PC-3 (cell line): ENCODE measurements at places on chromosomes 4 and X. TPM values are rescaled to one million over a fixed set of nuclear protein-coding genes. Genes with fewer than 3 reads are reported as not detected.

GRCh38 chrX:106963111-106963510 lies 36.9 kb downstream of the MORC4 start:
- no peak for DNase-seq

- no peak for DNase-seq
Observed at GRCh38 chr4:134740290-134740689, 538.7 kb upstream of the PABPC4L start.

GRCh38 chrX:135543172-135543571 lies 22.7 kb downstream of the INTS6L start:
- no peak for DNase-seq

GRCh38 chrX:137118536-137118935 lies 84.7 kb upstream of the GPR101 start:
- peak; percentile 84 for DNase-seq

GRCh38 chr4:52052475-52052780 lies 1.3 kb downstream of the SPATA18 start:
- no peak for DNase-seq

- DNase-seq = no peak
Observed at GRCh38 chrX:118521435-118521834, 25.8 kb downstream of the DOCK11 start.

DNA sequence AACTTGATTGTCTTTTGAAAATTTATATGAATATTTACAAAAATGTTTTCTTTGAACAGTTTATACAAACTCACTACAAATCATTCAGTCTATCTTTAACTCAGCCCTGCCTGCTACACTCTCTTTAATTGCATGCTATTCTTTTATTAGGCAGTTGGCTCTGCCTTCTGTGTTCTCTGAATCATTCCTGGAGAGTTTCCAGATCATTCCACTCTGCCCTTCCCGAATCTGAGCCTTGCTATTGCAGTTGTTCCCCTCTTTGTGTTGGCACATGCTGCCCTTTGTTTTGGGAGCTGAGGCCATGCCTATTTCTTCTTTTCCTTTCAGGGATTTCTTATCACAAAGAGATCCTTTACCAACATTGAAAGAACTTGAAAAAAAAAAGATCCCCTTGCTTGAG lies 8.7 kb upstream of the TECRL start:
- DNase-seq = peak; percentile 73

- DNase-seq = peak; percentile 27
Observed at GRCh38 chr4:61149278-61149677, 50.8 kb upstream of the ADGRL3 start.

DNA sequence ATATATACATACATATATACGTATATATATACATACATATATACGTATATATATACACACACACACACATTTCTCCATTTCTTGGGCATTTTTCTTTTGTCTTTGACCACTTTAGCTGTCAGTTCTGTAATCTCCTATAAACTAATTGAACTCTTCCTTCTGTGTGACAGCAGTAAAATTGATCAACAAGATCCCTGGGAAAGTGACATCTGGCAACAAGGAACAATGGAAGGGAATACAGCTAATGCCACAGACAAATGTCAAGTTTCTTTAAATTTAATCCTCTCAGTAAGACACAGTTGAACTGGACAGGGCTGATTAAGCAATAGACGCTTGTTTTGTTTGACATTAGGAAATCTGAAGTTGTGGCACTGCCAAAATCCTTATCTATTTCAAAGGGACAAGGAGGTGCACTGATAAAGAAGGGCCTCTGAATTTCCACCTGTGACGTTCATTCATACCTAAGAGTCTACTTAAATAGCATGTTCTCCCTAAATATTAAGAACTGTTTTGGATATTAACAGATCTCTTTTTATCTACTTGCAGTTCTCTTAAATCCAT lies 126.9 kb downstream of the RNF150 start:
- no peak for DNase-seq

DNA sequence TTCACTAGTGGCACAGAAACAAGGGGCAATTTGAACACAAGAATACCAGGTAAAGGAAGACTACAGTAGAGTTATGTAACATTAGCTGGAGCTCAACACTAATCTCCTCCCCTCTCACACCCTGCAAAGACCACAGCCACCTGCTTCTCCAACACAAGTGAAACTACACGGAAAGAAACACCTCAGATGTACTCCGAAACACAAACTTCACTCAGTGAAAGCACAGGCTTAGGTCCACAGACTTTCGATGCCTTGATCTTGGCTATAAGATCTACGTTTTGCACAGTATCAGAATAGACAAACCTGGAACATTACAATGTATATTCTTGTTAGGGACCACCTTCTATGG lies 7.6 kb downstream of the ACSL1 start:
- no peak for DNase-seq

DNA sequence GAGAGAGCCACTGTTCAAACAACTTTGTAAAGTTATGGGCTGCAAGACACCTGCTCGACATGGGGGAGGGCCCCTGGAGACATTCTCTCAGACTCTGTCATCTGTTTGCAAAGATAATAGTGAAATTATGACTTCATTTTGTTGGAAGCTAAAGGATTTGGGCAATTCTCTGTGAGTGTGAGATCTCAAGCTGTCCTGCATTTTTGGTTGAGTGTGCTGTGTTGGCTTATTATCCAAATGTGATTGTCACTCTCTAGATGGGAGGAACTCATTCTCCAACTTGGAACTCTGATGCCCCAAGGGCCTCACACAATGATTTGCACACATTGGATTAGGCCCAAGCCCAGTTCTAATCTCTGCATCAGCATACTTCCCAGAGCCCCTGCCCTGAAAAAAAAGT lies 63.7 kb downstream of the STK32B start:
- no peak for DNase-seq

GRCh38 chr4:75715105-75715799 lies 9.1 kb upstream of the USO1 start:
- no peak for DNase-seq

DNA sequence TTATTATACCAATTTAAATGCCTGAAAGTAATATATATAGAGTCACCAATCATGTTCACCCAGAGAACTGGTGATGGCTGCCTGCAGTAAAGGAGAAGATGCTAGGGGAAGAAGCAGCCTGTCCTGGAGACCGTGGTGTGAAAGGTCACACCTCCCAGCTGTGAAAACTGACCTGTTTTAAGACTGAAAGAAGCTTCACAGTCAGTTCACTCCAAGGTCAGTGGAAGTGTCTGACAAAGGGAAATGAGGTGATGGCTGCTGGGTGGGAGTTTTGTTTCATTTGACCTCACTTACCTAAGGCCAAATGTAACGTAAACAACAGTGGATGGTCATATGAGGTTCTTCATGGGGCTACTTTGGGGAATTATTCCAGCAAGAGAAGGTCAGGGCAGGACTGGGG lies 352.1 kb upstream of the GATB start:
- no peak for DNase-seq

DNA sequence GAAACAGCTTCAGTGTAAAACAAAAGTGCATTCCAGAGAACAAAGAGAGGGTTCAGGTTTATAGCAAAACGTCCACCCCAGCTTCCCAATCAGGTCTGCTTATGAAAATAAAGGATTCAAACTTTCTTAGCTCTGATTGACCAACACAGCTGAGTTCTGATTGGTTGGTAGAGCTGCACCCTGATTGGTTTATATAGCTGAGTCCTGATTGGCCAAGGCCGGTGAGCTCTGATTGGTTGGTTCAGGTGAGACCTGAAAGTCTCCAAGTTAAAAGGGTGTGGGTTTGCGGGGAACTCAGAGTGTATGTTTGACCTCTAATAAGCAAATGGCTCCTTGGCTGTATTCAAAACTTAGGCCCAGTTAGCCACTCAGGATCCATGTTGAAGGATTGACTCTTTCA lies 20.9 kb downstream of the CLRN2 start:
- DNase-seq = no peak

GRCh38 chrX:30657196-30658161 lies 4.3 kb downstream of the GK start:
- peak; percentile 76 for DNase-seq

- no peak for DNase-seq
Observed at GRCh38 chr4:8732092-8732491, 139.5 kb downstream of the CPZ start.

DNA sequence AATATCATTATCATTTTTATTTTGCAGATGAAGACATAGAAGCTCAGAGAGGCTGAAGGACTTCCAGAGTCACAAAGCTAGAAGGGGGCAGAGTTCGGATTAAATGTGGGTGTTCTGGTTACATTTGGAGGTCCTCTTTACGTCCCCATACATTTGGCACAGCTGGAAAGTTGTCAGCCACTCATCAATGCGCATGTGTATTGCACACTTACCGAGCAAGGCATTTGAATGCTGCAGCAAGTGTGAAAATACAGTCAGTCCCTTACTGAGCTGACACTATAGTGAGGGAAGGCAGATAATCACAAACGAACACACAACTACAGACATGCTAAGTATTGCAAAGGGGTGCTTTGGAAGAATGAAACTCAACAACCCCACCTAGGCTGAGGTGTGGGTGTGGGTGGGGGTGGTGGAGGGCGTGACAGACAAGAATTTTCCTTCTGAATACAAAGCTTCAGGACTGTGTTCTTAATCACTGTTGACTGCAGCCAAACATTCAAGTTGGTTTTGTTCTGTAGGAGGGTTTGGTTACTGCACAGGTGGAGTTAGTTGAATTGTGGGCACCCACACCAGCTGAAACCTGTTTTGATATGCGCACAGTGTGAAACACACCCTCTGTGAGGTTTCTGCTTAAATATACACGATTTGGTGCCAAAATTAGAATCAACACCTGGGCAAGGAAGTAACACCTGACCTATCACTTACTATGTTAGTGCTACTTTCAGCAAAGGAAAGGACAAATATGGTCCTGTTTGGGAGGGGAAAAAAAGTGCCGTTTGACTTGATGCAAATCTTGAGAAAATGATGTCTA lies 72.4 kb downstream of the COQ2 start:
- DNase-seq = no peak

GRCh38 chr4:124455671-124456070 lies 256.9 kb downstream of the ANKRD50 start:
- no peak for DNase-seq

- no peak for DNase-seq
Observed at GRCh38 chrX:42624524-42624923, 153.4 kb downstream of the PPP1R2C start.

DNA sequence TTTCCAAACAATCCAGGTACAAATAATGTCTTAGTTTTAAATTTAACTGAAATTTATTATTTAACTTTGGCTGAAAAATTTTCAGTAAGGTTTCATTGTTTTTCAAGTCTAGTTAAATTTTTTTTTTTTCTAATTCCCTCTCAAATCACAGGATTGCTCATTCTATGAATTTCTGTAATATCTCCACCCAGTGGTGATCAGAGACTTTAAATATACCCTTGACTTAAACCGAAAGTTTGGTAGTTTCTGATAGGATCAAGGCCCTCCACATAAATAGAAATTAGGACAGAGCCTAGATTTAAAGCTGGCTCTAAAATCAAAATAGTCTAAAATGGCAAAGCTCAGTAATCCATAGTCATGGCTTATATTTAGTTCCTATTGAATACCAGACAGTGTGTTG lies 175.4 kb downstream of the TBCK start:
- peak; percentile 22 for DNase-seq

DNA sequence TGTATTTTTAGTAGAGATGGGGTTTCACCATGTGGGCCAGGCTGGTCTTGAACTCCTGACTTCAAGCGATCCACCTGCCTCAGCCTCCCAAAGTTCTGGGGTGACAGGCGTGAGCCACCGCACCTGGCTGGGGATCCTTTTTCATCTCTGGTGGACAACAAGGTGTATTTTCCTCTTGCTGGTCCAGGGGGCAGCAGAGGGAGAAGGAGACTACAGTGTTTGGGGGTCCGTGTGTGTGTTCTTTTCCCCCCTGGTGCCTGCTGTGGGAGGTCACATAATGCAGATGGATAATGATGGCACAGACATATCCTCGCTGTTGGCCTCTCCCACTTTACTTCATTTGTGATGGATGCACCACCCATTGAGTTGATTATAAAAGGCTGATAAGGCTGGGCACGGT lies 39.0 kb upstream of the CD99 start:
- DNase-seq = no peak

- no peak for DNase-seq
Observed at GRCh38 chrX:11435568-11435967, 142.4 kb downstream of the AMELX start.

DNA sequence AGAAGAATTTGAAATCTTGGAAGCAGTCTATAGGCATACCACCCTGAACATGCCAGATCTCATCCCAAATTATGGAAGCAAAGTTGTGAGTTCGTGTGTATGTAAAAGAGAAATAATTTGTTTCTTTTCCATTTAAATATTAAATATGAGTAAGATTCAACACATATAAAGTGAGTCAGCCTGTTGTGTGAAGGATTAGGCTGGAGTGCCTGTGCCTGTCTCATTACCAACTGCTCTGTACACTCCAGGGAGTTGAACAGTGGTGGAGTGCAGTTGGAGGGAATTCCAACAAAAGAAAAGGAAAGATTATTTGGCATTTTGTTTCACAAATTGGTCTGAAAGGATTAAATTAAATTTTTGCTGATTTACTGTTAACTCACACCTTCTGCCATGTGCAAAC lies 435.6 kb downstream of the FAT4 start:
- DNase-seq = no peak

DNA sequence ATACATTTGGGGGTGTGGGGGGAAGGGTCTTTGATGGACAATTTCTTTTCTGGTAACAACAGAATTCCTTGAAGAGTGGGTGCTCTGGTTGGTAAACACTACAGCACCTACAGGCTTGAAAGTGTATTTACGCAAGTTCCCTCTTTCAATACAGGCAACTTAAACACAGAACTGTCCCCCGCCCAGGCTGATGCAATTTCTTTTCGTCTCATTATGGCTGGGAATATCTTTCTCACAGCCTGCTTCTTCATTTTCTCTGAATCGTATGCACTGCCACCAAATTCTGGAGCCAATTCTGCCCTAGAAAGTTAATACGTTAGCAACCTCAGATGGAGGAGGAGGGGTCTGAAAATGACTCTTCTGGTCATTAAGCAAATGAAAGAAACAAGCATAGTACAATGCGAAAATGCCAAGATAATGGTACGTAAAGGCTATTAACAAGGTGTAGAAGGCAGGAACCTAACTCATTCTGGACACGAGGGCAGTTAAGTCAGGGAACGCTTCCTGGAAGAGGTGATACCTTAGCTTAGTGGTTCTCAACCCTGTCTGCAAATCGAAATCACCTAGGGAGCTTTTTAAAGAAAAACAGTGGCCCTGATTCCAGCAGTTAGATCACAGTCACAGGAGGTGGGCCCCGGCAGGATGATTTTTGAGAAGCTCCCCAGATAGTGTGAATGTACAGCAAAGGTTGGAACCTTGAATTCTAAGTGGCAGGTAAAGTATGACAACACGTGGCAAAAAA lies 1.0 kb downstream of the AGA start:
- no peak for DNase-seq

GRCh38 chr4:110245577-110245976 lies 47.2 kb upstream of the ELOVL6 start:
- DNase-seq = peak; percentile 60

GRCh38 chr4:10925996-10926395 lies 241.4 kb upstream of the CLNK start:
- no peak for DNase-seq

GRCh38 chr4:115323106-115323707 lies 209.8 kb upstream of the NDST4 start:
- no peak for DNase-seq

- DNase-seq = no peak
Observed at GRCh38 chr4:108941904-108942430, 179.1 kb upstream of the ETNPPL start.

Gene CDS1
- 10.4 and 11.2 TPM in 2 replicates for total RNA-seq

Gene ZNF157
- 0.07 and 0.12 TPM in 2 replicates for total RNA-seq

Gene GRID2
- total RNA-seq = 2.2 and 3.5 TPM in 2 replicates

Gene HSFX3
- total RNA-seq = not detected in 2 replicates

Gene SYTL5
- total RNA-seq = 0.04 and 0.17 TPM in 2 replicates

Gene TBL1X
- 31.9 and 51.6 TPM in 2 replicates for total RNA-seq

Gene ASMT
- not detected in 2 replicates for total RNA-seq

Gene ARR3
- total RNA-seq = not detected in 2 replicates

Gene CUL4B
- 38.1 and 47.6 TPM in 2 replicates for total RNA-seq

Gene DCAF12L2
- 0.44 and 0.69 TPM in 2 replicates for total RNA-seq

Gene PAGE2
- total RNA-seq = not detected in 2 replicates

Gene CXCL13
- total RNA-seq = not detected in 2 replicates
